HepG2 (cell line): ENCODE measurements at places on chromosomes 3 and 15. TPM values are rescaled to one million over a fixed set of nuclear protein-coding genes. Genes with fewer than 3 reads are reported as not detected.

The SLC35G2 gene
- polyA plus RNA-seq: 10.3 and 10.7 TPM in 2 replicates

The TGM4 gene
- 0.07 and 0.10 TPM in 2 replicates for polyA plus RNA-seq

The SCG3 gene
- not detected in 2 replicates for polyA plus RNA-seq

The SH2D7 gene
- not detected in 2 replicates for polyA plus RNA-seq

The SPTSSB gene
- 2.4 and 4.2 TPM in 2 replicates for polyA plus RNA-seq

The ITIH1 gene
- polyA plus RNA-seq: 19.6 and 46.5 TPM in 2 replicates

The SENP8 gene
- 2.8 and 3.0 TPM in 2 replicates for polyA plus RNA-seq
